Esophagus squamous epithelium (tissue), 5 donors: ENCODE measurements at places on chromosomes 3 and 15. TPM values are rescaled to one million over a fixed set of nuclear protein-coding genes. Genes with fewer than 3 reads are reported as not detected.

DNA sequence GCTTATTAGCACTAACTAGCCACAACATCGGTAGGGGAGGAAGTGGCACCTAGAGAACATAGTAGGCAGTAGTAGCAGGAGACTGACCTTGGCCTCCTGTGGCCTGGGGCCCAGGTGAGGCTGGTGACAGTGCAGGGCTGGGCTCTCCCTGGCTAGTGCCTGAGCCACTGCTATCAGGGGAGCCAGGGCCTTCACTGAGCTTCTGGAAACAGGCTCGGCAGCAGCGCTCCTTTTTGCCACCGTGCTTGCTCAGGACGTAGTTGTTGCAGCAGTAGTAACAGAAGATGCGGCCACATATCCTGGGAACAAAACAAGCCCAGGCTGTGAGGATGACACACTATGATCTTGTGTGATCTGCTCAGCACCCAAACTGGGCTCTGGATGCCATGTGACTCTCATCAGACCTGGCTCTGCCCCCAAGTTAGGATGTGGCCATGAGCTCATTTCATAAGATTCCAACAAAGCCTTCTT is 15.1 kb downstream of the CXCR6 start:
- no peak for DNase-seq

GRCh38 chr15:74505837-74506514 is 35.0 kb upstream of the ARID3B start:
- no peak for DNase-seq

- DNase-seq = no peak
These were observed 30.4 kb downstream of the SLC51A start for GRCh38 chr3:196246612-196247308.

- DNase-seq = no peak
These were observed 316.8 kb upstream of the CTDSPL start for GRCh38 chr3:37544869-37545352.

- no peak for DNase-seq
These were observed 325.4 kb downstream of the UACA start for GRCh38 chr15:70437882-70438451.

ITPKA gene
- total RNA-seq = 0.19 TPM

- DNase-seq = no peak
These were observed 291.7 kb upstream of the CNTN3 start for GRCh38 chr3:74906181-74906580.

CLDN16 gene
- total RNA-seq = 0.64 TPM

- no peak for DNase-seq
These were observed 34.8 kb downstream of the EMC4 start for GRCh38 chr15:34259566-34259965.

DNA sequence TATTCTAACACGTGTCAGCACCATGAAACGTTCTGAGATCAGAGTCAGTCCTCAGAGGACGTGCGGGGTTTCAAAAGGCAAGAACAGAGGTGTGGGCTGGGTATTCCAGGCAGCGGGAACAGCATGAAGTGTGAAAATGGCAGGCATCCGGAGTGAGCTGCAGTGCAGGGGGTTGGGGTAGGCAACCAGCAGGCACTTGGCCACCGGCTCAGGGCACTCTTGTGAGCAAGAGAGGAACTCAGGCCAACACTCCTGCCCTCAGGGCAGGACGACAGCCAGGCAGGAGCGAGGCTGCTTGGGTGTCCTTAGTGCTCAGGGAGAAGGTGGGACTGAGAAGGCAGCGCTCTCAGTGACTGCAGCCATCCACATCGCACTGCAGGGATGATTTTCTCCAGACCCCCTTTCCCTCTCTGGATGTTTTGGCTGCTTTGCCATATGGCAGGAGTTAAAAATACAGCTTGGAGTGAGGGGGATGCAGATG is 151.1 kb downstream of the NUP210 start:
- no peak for DNase-seq

- no peak for DNase-seq
These were observed 469 bp downstream of the MAP6D1 start for GRCh38 chr3:183824761-183825455.

GOLGA6B gene
- not detected for total RNA-seq

- DNase-seq = no peak
These were observed 88.1 kb downstream of the DHX30 start for GRCh38 chr3:47890828-47891612.

RAB5A gene
- total RNA-seq = 80.3 TPM

RPUSD3 gene
- 45.3 TPM for total RNA-seq

- DNase-seq = no peak
These were observed 452 bp upstream of the SV2B start for GRCh38 chr15:91099616-91099994.

- no peak for DNase-seq
These were observed 289.7 kb upstream of the ADAMTS9 start for GRCh38 chr3:64977308-64978100.

- no peak for DNase-seq
These were observed 27.3 kb upstream of the PLA2G4D start for GRCh38 chr15:42121682-42122081.

CNTN3 gene
- not detected for total RNA-seq

- DNase-seq = no peak
These were observed 3.2 kb upstream of the RIOX2 start for GRCh38 chr3:97975466-97975865.

- no peak for DNase-seq
These were observed 49.5 kb downstream of the SLC25A26 start for GRCh38 chr3:66270288-66270687.

IDH2 gene
- total RNA-seq = 108 TPM

- DNase-seq = no peak
These were observed 67.8 kb upstream of the ATP10A start for GRCh38 chr15:25930931-25931330.

MCCC1 gene
- total RNA-seq = 50.0 TPM

- DNase-seq = no peak
These were observed 2.6 kb downstream of the LRRC3B start for GRCh38 chr3:26625187-26625586.

TLR9 gene
- not detected for total RNA-seq

DNA sequence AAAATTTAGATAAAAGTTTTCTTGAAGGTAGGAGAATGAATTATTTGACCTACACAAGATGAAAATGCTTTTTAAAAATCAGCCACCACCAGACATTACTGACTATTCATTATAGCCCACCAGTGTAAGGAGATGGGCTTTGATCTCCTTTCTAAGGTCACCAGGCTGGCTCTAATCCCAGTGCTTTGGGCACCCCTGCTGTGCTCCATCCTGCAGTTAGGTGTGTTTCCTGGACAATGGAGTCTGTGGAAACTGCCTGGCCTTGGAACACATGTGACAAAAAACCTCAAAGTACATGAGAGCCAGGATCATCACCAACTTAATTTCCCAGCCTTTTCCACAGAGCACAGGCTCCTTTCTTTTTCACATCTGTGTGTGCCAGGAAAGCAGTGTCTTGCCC is 260.9 kb downstream of the CHST2 start:
- no peak for DNase-seq

GRCh38 chr3:25040748-25041147 is 387.3 kb upstream of the RARB start:
- no peak for DNase-seq

GRCh38 chr3:188294823-188295487 is 141.0 kb downstream of the LPP start:
- DNase-seq = no peak

DUOX1 gene
- 202 TPM for total RNA-seq

DNA sequence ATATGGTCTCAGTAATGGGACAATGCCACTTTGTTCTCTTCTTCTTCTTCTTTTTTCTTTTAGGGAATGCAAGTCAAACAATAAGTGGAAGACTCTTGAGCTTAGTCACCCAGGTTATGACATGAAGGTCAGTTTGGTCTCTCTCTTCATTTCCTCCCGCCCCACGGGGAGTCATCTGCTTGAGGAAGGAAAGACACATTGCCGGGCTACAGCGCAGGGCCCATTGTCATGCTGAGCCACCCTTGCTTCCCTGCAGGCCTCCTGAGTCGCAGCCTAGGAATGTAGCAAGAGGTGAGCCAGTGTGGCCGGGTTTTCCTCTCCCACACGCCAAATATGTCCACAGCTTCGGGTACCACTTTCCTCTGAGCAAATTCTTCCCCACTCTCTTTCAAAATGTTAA is 47.6 kb downstream of the RAP2B start:
- no peak for DNase-seq

DNA sequence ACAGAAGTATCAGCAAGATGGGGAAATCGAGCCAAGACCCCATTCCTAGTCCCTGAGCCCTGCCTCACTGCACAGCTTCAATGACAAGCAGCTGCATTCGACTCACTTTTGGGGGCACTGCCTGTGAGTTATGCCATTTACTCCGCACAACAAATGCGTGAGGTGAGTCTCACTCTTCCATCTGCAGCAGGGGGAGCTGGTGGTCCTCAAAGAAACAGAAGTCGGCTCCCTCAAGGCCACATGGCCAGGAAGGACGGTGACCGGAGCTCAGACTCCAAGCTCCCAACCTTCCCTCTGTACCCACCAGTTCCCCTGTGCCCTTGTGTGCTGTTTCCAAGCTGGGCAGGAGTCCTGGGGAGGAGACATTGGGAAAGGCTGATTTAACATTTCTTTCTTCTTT is 127.7 kb upstream of the IQSEC1 start:
- DNase-seq = no peak

- no peak for DNase-seq
These were observed 60.6 kb downstream of the THRB start for GRCh38 chr3:24433838-24434591.

GRCh38 chr3:101898752-101899169 is 49.4 kb downstream of the NFKBIZ start:
- DNase-seq = no peak

ADAMTS17 gene
- 11.4 TPM for total RNA-seq

ZPLD1 gene
- not detected for total RNA-seq

DNA sequence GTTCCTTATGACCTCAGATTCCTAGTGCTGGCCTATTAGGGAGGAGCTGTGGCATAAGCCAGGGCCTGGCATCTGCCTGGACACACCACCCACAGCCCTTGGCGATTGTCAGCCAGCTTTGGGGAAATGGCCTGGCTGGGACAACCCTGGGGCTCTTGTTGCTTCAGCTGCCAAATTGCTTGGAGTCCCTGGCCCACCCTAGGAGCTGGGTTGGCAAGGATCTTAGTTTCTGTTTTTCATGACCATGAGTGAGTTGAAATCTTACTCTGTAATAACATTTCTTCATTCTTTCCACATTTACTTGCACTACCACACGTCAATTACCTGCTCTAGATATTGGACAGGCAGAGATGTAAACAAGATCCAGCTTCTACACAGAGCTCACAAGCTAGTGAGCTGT is 1.9 kb upstream of the MYZAP start:
- no peak for DNase-seq
